ENCODE measurements at places on chromosomes 13 and 19.
A peak's percentile ranks its signal among the peaks of the same experiment; 100 is the strongest.

DNA sequence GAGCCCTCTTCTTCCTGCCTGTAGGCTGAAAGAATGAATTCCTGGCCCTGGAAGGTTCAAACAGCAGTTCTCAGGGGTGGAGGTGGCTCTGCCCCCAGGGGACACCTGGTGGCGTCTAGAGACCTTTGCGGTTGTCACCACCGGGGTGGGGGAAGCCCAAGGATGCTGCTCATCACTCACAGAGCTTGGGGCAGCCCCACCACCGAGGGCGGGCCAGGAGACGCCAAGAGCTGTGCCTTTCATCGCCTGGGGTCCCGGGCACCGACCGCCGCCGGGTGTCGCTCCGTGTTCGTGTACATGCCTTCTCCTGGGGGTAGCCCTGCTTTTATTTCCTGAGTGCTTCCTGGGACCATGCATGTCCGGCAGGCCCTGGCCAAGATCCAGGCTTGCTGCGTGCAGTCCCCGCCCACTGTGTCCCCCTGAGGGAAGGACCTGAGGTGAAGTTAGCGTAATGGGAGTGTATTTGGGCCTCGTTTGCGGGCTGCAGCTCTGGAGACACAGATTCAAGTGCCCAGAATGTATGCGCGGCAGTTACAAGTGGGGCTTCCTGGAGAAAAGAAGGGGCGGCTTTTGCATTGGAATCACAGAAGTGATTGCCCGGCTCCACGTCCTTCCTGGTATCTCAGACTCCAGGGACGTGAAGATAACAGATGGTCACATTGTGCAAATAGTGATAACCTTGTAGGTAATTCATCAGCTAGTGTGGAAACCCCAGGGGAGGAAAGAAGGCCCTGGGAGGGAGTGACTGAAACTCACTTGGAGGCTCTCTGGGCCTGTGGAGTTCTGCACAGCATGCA is 7.8 kb downstream of the DOT1L start:
- DNase-seq, result peak; percentile 71

- no peak for DNase-seq
Measured at GRCh38 chr19:38583219-38583984, 34.4 kb downstream of the MAP4K1 start.

- DNase-seq, result no peak
Measured at GRCh38 chr19:27974082-27974513, 1238.9 kb downstream of the UQCRFS1 start.

- DNase-seq, result no peak
Measured at GRCh38 chr13:92952161-92952560, 274.4 kb upstream of the GPC6 start.

DNA sequence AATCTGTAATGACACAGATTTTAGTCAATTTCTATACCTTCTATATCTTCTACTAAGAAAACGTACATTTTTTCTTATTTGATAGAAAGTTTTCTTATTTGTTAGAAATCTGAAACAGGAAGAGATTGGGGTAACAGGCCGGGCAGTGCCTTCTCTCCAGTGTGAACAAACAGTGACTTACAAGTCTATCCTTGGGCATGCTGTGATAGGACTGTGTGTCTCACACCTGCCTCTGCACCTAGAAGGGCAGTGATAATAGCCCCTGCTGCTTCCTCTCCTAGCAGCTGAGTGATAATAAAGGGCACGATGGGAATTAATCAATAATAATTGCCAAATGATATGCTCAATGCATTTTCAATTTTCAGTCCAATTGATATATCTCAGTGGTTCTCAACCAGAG is 1.4 kb downstream of the TMEM272 start:
- no peak for DNase-seq

- DNase-seq, result peak; percentile 86
Measured at GRCh38 chr19:36605101-36605876, at the start of gene ZNF382. ZNF382 (plus strand) TSS chr19:36605313; CDS start chr19:36609915, 4,602 bp downstream.

- no peak for DNase-seq
Measured at GRCh38 chr19:5093948-5094718, 125.2 kb downstream of the KDM4B start.

GRCh38 chr13:86567119-86567518 is 767.9 kb upstream of the SLITRK6 start:
- no peak for DNase-seq

- no peak for DNase-seq
Measured at GRCh38 chr19:45824041-45824471, 8.9 kb upstream of the RSPH6A start.

GRCh38 chr13:76864259-76864658 is 21.9 kb downstream of the KCTD12 start:
- DNase-seq, result no peak

- DNase-seq, result no peak
Measured at GRCh38 chr13:51913421-51914136, 51.8 kb downstream of the CCDC70 start.

DNA sequence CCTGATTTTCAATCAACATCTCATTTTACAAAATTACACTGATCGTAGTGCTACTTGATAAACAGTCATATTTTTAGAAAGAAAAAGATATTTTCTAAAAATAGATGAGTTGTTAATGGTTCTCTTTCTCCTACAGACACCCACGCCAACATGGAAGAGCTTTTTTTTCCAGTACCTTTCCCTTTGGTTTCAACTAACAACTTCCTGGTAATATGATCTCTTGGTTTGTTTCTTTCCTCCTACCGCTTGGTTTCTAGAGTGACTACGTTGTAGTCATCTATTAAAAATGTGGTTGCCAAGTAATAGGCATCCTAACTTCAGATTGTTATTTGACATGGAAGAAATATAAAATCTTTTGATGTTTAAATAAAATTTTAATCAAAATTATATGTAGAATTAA is 189.0 kb downstream of the LACC1 start:
- DNase-seq, result no peak

- no peak for DNase-seq
Measured at GRCh38 chr13:32905063-32905863, 111.0 kb upstream of the KL start.

GRCh38 chr19:40264314-40265054 is 20.7 kb downstream of the AKT2 start:
- no peak for DNase-seq
